Stimulated activated CD8-positive, alpha-beta memory T cell treated with anti-CD3 and anti-CD28 coated beads, Interleukin-7, amount 100 ng/mL, for 1 hour (primary cell): ENCODE measurements at places on chromosomes 3 and 15.

GRCh38 chr3:61876797-61877196 lies 315.4 kb downstream of the PTPRG start:
- DNase-seq, result no peak

- no peak for DNase-seq
These were observed 60.3 kb downstream of the MYO9A start for GRCh38 chr15:72057548-72058091.

DNA sequence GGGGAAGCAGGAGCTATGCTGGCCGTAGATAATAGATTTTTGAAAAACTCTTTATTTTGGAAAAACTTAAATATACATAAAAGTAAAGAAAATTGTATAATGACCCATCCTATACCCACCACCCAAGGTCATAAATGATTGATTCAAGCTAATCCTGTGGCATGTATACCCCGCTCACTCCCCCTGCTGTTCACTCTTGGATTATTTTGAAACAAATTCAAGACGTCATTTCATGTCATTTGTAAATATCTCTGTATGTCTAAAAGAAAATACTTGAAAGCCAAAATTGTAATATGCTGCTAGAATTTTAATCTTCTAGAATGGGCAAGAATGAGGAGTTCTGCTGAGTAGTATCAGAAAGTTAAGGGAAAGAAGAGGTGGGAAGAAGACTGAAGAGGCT lies 241.7 kb downstream of the FEZF2 start:
- DNase-seq, result no peak

- DNase-seq, result no peak
These were observed 225.5 kb downstream of the SLCO3A1 start for GRCh38 chr15:92079047-92079446.

GRCh38 chr3:18937574-18937973 lies 210.7 kb upstream of the KCNH8 start:
- DNase-seq, result no peak

- no peak for DNase-seq
These were observed 8.2 kb upstream of the VGLL4 start for GRCh38 chr3:11651900-11652299.

DNA sequence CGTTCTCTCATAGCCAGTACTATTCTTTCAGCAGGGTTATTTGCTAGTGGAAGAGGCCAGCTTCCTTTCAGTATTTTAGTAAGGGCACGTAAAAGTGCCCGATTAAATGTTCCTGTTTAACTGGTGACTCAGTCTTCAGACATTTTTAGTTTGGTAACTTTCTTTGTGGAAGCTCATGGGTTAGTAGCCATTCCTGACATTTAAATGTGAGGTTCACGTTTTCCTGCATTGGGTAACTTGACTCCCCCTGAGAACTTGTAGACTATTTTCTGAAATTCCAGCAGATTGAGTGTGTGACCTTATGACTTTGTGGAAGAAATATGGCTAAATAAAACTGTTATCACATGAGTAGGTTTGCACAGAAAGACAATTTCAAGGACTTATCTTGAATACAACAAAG lies 16.9 kb downstream of the ABHD2 start:
- no peak for DNase-seq

GRCh38 chr3:130557336-130558035 lies 40.5 kb downstream of the COL6A6 start:
- DNase-seq, result no peak

DNA sequence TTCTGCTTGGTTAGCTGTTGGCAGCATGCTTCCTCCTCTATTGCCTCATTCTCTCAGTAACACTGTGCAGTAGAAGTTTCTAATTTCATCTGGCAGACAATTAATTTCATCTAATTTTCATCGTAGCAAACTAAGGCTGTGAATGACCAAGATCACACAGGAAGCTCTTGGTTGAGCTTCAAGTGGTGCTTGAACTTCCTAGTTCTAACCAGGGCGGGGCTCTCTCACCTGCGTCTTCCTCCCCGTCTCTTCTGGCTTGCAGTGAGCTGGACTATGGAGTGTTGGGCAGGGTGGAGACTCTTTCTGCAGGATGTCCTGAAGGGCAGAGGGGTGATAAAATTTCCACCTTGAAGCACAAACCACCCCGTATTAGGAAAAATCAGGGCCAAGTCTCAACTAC lies 2.0 kb upstream of the IL16 start:
- no peak for DNase-seq

DNA sequence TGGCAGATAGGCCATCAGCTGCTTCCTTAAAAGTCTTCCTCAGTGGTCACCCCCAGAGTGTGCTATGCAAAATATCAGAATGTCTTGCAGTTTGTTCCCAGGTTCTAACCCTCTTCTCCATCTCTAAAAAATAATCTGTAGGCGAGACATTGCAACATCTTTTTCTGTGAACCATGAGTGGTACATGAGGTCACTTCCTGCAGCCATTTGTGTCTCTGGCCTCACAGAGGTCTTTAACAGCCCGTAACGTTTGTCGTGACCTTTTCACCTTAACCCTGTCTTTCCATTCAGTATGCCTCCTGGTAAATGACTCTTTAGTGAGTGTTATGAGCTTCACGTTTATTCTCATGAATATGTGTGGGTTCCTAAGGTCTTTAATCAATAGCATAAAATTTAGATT lies 145.4 kb downstream of the KLHL25 start:
- DNase-seq, result no peak

GRCh38 chr15:91712286-91712685 lies 141.2 kb upstream of the SLCO3A1 start:
- DNase-seq, result no peak

DNA sequence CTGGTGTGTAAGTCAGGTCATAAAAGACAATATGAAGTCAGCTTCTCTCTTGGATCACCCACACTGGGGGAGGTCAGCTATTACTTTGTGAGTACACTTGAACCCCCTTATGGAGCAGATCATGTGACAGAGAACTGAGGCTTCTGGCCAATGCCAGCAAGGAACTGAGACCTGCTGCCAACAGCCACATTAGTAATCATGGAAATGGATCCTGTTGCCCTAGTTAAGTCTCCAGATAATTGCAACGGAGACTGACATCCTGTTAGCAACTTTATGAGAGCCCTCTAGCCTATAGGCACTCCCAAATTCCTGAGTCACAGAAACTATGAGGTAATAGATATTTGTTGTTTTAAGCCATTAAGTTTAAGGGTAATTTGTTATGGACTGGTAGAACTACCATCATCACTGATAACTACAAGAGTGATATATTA lies 110.4 kb upstream of the GMNC start:
- DNase-seq, result no peak

- no peak for DNase-seq
These were observed 27.9 kb downstream of the PLA1A start for GRCh38 chr3:119625451-119626153.

GRCh38 chr3:188214442-188214841 lies 60.5 kb downstream of the LPP start:
- no peak for DNase-seq

- no peak for DNase-seq
These were observed 301.0 kb upstream of the ICE2 start for GRCh38 chr15:60779718-60780503.

GRCh38 chr15:98842192-98842972 lies 165.2 kb downstream of the PGPEP1L start:
- DNase-seq, result no peak

DNA sequence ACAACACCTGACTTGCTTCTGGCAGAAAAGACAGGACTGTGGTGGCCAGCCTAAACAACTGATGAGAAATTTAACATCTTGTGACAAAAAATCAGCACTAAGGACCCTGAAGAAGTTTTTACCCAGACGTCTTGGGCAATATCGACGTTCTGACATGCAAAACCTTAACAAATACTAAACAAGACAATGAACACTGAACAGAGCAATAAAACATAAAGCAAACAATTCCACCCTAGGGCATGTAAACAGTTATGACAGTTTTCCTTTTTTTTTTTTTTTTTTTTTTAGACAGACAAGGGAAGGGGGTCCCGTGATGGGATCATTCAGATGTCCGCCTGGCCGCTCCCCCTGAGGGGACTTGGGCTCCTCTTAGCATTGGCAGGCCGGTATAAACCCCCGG lies 738.0 kb downstream of the SI start:
- no peak for DNase-seq

GRCh38 chr3:161689584-161690298 lies 193.1 kb downstream of the OTOL1 start:
- DNase-seq, result no peak

DNA sequence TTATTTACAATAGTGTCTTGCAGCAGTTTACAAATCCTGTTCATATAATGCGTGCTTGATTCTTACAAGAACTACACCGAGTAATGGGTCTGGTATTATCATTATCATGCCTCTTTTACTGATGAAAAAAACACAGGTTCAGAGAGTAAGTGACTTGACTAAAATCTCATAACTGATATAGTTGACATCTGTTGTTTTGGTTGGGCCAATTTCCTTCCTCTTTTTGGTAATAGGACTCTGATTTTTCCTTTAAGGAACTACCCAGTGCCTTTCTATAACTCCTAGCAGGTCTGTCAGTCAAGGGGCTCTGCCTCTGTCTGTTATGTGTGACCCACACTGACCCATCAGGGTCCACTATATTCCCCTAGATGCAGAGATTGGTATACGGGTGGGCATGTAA lies 14.6 kb upstream of the BLOC1S6 start:
- DNase-seq, result no peak

DNA sequence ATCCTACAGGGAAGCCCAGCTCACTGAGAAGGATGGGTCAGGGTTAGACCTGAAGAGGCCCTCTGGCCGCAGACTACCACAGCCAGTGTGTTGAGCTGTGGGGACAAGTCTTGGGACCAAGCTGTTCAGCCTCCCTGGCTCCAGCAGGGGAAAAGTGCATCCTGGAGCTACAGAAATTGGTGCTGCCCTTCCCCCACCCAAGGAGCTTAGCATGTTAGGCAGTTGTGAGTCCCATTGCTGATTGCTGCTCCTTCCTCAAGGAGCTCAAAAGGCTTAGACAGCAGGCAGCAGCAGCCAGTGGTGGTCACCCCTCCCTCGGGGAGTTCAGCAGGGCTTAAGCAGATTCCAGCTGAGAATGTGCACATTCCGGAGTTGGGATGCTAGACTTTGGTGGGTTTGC lies 165.6 kb downstream of the ATP8B4 start:
- no peak for DNase-seq

DNA sequence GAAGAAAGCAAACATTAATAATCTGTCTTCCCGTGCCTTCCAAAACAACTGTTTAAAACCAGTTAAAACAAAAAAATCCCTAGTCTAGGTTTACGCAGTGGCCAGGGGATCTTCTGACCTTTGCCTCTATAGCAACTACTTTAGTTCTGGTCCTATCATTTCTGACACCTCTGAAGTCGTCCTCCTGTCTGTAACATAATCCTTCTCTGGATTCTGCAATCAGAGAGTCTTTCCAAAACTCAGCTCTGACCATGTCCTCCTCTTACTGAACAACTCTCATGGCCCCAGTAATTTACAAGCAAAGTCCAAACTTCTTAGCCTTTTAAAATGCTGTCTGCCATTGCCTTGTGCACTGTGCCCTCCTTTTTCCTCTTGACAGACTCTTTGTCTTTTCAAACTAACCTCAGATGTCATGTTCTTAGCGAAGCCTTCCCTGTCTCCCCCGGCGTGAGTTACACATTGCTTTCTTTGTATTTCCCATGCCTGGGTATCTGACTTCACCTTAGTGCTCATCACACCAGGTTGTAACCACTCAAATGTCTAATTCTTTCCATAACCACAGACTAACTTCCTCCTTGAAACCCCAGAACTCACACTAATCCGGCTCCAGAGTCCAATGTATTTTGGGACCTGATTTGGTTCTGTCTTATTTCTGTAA lies 105.2 kb upstream of the BNIP2 start:
- DNase-seq, result no peak

- no peak for DNase-seq
These were observed 61.9 kb upstream of the ROPN1 start for GRCh38 chr3:124053871-124054270.

DNA sequence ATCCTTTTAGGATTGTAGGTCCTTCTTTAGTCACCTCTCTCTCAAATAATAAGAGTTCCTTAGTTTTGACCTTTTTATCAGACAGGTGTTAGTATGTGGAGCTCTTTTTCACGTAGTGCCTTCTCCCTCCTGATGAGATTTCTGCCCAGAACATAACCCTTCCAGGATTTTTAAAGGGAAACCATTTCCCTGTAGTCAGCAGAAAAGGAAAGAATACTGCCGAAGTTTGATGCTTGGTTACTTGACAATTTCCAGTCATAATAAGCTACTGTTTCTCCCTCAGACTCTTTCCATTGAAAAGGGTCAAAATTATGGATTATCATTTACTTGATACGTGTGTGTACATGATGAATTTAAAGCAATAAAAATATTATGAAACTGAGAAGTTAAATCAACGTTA lies 73.1 kb downstream of the VPS8 start:
- no peak for DNase-seq

GRCh38 chr3:98994128-98994762 lies 92.8 kb upstream of the DCBLD2 start:
- DNase-seq, result no peak

DNA sequence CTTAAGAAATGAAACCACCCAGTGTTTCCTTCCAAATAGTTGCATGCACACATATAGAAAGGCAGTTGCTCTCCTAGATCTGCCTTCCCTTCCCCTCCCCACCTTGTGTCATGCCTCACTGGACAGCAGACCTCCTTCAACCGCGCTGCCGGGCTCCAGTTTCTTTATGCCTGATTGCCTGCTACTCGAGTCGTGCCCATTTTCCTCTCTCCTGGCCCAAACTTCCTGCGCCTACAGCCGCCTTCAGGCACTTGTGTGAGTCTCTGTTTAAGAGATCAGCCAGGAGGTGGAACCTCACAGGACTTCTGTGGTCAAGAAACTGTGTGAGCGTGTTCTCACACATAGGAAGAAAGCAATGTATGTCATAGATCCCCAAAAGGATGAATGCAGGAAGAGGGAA lies 8.8 kb upstream of the FAM107A start:
- DNase-seq, result no peak

- DNase-seq, result no peak
These were observed 8.1 kb downstream of the SEC13 start for GRCh38 chr3:10312861-10313260.

DNA sequence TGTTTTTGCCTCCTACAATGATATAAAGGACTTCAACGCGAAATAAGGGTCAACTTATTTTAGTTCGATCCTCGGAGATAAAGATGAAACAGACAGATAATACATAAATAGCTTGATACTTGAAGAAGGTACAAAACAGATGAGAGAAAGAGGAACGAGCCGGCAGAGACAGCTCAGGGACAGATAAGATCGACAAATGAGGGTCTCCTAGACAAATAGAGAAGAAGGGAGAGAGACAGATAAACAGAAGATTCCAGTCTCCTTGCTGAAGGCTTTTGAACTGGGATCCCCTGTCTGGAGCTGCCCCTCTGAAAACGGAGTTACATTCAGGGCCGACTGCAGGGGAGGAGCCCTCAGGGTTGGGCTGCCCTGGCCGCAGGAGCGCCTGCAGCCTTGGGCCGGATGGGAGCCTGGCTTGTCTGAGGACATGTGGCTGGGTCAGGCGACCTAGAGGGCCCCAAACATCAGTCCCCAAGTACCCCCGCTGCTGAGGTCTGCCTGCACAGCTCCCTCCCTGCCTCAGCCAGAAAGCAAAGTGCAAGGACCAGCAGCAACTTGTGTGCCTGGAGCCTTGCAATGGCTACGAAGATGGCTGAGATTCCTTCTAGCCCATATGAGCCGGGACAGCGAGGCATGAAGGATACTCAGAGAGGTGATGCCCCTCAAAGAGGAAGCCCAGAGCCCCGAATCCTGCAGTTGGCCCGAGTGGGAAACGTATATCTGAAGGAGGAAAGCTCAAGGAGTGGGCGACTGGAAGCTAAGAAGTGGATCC lies 926 bp upstream of the SKOR1 start:
- no peak for DNase-seq

GRCh38 chr3:112038863-112039262 lies 4.3 kb downstream of the TMPRSS7 start:
- DNase-seq, result no peak
